ENCODE measurements at places on chromosomes 12 and 14.

- no peak for DNase-seq
These were observed 110.4 kb downstream of the CNTN1 start for GRCh38 chr12:40802656-40803055.

DNA sequence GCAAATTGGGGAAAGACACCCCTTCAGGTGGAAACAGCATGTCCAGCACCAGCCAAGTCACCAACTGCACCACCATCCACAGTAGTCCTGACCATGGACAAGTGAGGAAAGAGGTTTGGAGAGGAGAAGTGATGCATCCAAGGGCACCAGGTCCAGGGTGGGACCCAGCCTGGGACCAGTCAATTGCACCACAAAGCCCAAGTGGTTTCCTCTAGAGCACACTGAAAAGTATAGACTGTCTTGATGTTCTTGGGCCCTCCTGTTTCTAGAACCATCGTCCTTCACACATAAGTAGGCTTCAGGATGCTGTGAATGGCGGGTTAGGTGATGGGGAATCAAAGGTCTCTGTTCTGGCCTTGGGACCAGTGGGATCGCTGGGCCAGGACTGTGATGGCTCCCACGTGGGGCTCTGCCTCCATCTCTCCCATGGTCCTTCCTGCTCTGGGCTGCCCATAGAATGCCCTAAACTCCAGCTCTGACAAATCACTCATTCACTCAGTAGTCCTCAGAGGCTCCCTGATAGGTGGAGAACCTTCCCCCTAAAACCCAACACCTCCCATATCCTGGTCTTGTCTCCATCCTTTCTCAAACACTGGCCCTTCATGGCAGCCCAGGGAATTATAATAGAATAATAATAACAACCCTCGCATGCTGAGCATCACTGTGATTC is 9.2 kb downstream of the KRT79 start:
- DNase-seq, result no peak

DNA sequence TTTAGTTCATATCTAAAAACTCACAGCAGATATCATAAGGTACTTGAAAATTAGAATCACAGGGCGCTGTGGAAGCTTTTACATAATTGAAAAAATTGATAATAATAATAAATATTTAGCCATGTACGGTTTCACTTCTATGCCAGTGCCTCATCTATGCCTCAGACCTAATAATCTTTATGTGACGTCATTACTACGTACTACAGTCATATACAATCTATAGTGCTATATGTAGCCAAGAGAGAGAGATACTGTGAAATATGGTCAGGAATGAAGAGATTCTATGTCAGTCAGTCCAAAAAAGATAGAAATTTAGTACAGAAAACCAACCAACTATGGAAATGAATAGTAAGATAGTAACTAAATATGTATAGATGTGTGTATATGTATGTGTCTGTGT is 1010.5 kb downstream of the NRXN3 start:
- no peak for DNase-seq

DNA sequence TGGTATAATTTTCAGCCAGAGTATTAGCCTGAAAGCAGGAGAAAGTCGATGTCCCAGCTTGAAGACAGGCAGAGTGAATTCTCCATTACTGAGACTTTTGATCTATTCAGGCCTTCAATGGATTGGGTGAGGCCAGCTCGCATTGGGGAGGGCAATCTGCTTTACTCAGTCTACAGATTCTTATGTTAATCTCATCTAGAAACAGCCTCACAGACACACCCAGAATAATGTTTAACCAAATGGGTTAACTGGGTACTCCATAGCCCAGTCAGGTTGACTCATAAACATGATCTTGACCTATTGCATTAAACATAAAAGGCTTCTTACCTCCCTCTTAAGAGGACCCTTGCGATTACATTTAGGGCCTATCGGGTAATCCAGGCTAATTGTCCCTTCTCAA is 118.0 kb downstream of the KTN1 start:
- DNase-seq, result no peak

GRCh38 chr14:49310298-49310697 is 275.9 kb downstream of the RPS29 start:
- no peak for DNase-seq

DNA sequence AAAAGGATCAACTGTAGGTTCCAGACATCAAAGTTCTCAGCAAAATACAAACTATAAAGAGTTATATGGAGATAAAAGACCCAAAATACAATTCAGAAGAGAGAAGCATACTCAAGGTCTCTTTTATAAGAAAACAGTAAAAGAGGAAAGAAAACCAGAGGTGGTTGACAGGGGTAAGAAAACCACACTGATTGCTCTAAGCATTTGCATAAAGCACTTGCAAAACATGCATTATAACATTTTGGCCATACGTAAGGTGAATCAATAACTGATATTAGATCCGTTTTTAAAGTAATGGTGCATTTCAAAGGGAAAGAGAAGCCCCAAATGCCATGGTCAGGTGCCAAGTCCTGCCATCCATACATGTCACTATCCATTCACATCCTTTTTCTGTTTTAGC is 5.9 kb downstream of the DDHD1 start:
- no peak for DNase-seq

- peak; percentile 23 for DNase-seq
These were observed 721 bp downstream of the CABP1 start for GRCh38 chr12:120640861-120641833.

GRCh38 chr12:116919247-116919661 is 8.5 kb downstream of the FBXW8 start:
- no peak for DNase-seq

DNA sequence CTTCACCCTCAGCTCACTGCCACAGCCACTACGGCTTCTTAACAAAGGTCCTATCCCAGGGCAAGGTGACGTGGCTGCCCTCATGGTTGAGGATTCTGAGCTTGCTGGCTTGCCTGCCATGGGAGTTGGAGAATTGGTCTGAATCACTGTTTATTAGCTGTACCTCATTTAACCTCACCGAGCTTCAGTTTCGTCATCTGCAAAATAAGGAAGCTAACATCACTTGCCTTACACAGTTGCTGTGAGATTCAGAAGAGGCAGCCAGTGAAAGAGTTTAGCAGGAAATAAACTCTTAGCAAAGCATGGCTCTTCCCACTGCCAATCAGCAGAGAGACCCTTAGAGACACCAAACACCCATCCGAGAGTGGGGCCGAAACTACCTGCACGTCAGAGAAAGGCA is 90.1 kb upstream of the KCNA1 start:
- no peak for DNase-seq

DNA sequence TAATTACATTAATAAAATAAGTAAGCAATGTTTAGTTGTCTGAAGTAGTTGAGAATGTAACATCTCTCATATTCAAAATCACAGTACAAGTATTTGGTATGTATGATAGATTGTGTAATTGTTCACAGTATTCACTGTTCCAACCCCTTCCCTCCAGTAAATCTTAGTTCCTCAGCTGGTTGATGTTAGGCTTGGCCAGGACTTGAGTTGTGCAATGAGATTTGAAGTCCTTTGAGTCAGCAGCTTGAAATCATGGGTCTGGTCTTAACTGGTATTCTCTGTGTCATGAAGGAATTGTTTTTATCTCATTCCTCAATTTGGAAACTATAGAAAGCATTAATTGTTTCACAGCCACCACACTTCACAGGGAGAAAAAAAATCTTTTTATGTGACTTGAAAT is 477.1 kb downstream of the FSCB start:
- no peak for DNase-seq

DNA sequence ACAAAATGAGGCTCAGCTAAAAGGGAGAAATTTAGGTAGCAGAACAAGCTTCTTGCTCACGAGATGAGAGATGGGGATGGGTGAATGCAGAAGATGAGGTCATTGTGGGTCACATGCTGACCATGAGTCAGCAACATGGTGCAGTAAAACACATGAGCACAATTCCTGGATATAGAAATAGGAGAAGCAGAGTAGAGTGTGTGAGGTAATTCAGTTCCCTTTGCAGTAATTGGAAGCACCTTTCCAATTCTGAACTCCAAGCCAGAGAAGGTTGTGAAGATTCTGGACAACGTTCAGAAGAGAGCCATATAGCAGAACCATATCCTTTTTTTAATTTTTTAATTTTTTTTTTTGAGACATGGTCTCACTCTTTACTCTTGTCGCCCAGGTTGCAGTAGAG is 62.0 kb upstream of the LMNTD1 start:
- DNase-seq, result no peak

GRCh38 chr14:105485739-105486162 is 935 bp upstream of the CRIP1 start:
- no peak for DNase-seq

DNA sequence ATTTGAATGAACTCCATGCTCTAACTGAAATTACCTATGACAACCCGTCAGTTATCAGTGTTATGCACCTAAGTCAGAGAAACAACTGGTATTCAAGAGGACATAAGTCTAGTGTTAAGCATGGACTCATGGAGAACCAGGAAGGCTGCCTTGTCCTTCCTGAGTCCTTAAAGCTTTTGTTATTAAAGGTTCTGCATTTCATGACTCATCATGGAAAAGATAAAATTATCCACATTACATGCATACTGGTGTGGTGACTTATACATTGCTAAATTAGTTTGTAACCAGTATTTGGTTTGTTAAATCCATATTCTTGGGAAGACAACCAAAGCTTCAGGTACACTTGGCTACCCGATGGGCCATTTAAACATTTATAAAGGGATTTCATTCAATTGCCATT is 6.5 kb upstream of the OR4E1 start:
- DNase-seq, result no peak

DNA sequence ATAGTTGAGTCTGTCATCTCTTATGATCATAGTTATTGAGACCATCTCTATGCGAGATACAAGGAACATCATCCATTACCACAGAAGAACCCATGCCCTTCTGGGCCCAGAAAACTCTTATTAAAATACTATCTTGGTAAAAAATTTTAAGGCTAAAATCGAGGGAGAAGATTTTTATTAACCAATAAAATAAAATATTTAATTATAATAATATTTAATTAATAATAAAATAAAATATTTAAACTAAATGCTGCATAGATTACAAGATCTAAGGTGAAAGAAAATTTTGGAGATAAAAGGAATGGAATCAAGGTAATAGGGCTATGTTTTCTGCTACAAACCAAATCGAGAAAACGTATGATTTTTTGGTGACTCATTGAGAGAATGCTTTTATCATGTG is 540.2 kb downstream of the KCNH5 start:
- DNase-seq, result no peak

- DNase-seq, result no peak
These were observed 100.8 kb downstream of the USP15 start for GRCh38 chr12:62361048-62361447.

DNA sequence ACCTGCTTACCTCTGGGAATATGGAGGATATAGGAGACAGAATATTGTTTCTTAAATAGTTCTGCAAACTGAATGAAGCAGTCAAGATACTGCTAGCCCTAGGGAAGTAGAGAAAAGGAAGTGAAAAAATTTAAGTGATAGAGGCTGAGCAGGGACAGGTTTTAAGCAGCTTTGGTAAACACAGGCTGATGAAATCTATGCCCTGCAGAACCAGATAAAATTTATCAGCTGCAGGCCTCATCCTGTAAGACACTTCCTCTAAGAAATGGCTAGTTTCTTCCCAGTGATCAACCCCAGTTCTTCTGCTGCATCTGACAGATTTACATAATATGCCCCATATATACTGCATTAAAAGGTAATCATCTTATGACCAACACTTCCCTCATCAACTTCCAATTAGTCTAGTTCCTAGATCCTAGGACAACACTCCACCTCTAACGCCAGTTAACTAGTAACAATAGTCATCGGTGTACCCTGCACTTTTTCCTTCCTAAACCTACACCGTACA is 1.3 kb upstream of the ESYT1 start:
- no peak for DNase-seq

DNA sequence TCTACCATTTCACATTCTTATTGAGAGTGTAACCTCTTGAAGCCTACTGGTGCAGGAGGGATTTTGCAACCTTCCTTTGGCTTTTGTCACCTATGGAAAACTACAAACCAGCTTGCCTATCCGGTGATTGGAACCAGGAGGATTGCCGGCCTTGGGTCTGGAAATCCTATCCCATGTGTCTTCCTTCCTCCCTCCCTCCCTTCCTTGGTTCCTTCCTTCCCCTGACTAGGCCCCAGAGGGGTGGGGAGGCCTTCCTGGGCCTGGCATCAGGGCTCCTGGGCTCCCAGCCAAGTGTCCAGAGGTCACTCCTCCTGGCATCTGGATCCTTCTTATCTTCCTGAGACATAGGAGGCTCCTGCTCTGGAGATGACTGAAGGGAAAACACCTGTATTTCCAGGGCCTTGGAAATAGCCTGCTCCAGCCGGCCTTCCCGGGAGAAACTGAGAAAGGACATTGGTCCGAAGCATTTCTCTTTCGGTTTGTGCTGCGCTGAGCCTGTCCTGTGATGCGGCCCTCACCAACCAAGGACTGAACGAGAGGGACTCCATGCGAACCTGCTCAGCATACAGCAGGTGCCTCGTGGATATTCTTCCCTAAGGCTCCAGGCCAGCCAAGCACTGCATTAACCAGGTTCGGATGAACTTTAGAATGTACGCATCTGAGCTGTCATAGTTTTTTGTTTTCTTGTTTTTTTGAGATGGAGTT is 43.4 kb downstream of the PSMA6 start:
- DNase-seq, result no peak

DNA sequence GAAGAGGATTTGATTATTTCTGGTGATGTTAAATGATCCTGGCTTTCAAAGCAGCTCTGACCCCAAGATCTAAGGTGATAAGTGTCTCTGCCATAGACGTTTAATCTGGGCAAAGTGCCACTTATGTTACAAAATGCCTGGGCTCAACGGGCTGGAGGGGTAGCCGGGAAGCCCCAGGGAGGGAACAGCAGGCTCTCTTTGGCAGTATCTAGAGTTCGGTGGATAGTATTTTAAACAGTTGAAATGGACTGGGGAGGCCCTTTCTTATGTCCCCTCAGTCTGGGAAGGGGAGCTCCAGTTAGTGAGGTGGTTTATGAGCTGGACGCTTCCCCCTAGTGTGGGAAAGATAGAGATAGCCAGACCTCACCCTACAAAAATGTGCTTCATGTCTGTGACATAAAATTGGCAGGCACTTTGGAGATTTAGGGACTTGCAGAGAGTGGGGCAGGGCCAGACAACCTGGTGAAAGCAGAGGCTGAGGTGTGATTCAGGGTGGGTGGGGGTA is 5.5 kb upstream of the HOXC11 start:
- no peak for DNase-seq

GRCh38 chr12:49708851-49709250 is 1.6 kb upstream of the FMNL3 start:
- no peak for DNase-seq

DNA sequence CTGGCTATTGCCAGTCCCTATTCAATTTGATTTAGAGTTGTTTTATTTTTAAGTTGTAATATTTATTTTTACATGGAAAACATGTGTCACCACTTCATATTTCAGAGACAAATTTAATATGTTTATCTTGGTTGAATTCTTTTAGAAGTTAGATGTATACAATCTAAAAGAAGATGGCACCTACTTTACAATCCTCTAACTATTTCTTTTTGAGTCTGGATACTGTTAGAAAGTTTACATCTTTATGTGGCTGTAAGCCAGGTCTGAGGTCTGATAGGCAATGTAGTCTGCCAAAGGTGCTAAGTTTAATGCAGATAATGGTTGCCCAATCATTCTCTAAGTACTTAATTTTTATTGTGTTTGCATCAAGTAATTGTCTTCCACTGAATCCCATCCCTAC is 7.2 kb upstream of the LMO3 start:
- DNase-seq, result no peak

GRCh38 chr12:6631549-6631961 is 4.2 kb downstream of the LPAR5 start:
- no peak for DNase-seq

- DNase-seq, result no peak
These were observed 172.2 kb upstream of the GZMB start for GRCh38 chr14:24806061-24806678.
